ENCODE measurements at places on chromosomes 7 and 10.
A peak's percentile ranks its signal among the peaks of the same experiment; 100 is the strongest.

DNA sequence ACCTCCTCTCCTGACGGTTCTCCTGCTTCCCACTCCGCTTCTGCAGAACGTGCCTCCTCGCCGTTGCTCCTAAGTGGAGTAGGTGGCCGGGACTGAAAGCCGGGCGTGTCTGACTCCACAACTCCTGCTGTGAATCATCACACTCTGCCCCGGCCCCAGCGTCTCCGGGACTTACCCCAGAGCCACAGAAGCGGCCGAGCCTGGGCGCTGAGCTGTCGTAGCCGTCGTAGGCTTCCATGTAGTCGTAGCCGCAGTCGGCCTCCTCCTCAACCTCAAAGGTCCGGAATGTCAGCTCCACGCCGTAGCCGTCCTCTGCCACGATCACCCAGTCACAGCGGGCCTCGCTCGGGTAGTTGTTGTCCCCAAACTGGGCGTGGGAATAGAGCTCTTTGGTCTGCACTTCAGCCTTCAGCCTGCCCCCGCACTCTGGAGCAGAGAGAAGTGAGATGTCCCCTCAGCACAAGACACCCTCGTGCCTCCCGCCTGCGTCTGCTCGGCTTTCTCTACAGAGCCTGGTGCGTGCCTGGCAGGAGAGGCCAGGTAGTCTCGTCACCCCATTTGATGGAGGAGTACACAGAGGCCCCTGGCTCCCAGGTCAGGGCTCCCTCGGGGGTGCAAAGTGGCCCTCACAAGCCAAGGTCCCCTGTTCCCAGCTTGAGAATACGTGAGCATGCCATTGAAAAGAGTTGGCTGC is 11.2 kb upstream of the OPALIN start:
- no peak for DNase-seq

GRCh38 chr10:89207181-89207800 is at the start of gene CH25H:
TSS of gene CH25H (minus strand) at chr10:89207317. CDS start at chr10:89207292, 25 bp downstream.
- peak; percentile 31 for DNase-seq

DNA sequence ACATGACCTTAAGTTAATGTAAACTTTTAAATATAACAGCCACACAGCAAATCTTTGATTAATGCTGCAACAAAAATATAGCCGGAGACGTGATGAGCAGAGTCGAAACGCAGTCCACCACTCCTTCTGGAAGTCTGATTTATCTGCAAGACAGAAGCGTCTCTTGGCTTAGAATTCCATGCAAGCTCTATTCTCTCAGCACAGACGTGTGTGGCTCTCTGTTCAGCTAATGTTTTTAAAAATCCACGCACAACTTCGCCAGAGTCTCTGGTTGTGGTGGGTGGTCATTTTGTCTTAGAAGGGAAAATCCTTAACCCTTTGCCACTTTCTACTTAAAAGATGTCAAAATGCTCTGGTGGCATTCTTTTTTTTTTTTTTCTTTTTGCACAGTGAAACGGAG is 438.0 kb upstream of the MGMT start:
- no peak for DNase-seq

DNA sequence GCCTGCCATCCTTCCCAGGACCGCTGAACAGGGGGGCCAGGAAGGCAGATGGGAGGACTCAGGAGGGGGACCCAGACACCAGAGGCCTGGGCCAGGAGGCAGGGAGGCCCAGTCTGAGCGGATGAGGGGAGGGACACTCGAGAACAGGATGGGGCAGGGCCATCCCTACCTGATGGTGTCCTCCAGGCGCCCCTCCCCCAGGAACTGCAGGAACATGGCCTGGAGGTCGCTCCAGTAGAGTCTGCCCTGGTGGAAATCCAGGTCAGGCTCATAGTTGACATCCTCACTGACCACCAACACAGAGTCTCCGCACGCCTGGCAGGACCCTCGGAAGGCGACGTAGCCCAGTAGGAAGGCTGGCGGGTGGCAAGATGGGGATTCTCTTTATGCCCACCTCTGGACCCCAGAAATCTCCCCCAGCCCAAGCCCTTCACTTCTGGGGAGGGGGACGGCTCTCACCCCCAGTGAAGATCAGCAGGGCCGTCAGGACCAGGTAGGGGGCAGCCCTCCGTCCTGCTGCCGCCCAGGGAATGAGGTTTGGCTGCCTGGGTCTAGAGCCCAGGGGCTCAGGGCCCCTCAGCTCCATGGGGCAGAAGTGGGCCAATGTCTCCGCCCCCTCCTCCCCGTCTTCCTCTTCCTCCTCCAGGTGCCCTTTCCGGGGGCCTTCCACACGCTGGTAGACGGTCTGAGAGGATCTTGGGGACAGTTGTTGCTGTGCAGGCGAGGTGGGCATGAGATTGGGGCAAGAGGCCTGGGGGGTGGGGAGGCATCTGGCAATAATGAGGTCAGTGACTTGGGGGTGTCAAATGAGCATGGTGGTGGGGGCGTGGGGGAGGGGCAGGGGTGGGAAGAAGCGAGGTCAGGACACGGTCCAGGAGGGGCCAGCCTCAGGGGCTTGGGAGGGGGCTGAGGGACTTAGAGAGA is 573 bp downstream of the TFR2 start:
- no peak for DNase-seq

DNA sequence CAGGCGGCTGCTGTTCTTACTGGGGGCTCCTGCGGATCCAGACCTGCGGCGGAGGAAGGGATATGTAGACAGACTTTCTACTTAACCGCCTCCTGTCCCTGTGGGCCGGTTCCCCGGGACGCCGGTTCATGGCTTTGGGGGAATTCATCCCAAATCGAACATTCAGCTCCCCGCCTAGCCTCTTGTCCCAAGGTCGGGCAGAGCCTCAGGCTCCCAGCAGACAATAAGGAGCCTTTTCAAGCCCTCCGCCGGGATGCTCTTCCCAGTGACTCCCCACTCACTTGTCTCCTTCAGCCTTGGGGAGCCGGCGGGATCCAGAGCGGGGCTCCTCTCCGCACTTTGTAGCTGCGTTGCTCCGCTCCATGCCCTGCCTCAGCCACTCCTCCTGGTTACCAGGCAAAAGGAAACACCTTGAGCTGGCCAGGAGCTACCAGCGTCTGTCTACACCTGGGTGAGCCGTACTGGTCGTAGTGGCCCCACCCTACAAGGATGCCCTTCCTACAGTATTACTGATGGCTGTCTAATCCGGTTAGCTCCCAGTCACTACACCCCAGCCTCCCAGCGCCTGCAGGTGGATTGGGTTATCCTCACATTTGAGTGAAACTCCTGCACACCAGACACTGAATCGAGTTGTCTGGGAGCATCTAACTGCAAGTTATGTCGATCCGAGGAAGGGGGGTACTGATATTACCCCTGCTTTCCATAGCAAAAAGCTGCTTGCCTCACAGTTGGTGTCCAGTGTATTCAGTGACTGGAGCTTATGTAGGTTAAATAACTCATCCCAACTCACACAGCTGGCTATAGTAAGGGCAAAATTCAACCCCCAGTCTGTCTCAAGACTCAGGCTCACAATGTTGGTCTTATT is at the start of gene C10orf95:
Gene C10orf95, minus strand, starts transcription at position 439 of the 865 bp plus-strand sequence. CDS start 450 bp downstream, outside the sequence.
- DNase-seq = no peak

- DNase-seq = no peak
Observed at GRCh38 chr7:151884312-151885201, 7.6 kb upstream of the PRKAG2 start.

DNA sequence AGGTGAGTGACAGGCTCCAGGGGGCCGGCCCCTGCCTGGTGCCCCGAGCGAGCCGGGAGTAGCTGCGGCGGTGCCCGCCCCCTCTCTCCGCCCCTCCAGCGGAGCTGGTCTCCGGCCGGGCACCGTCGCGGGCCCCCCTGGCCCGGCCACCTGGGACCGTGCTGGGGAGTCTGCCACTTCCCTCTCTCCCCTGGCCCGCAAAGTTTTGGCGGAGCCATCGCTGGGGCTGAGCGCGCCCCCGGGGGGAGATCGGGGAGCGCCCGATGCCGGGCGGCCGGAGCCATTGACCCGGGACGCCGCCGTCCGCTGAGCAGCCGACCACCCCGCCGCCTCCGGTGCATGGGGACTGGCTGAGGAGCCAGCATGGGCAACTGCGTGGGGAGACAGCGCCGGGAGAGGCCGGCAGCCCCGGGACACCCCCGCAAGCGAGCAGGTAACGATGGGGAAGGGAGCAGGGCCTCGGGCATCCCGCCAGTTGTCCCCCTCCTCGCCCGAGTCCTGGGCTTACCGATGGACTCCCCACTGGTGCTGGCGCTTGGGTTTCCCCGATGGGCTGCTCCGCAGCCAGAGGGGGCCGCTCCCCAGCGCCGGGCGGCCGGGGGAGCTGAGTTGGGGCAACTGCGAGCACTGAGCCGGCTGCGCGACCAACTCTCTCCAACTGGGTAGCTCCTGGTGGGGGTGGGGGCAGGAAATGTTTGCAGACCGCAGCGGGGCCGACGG is at the start of gene UBTD1:
Gene UBTD1, plus strand, starts transcription at position 84 of the 720 bp plus-strand sequence. Its CDS starts 280 bp downstream, at position 364.
- DNase-seq = no peak

DNA sequence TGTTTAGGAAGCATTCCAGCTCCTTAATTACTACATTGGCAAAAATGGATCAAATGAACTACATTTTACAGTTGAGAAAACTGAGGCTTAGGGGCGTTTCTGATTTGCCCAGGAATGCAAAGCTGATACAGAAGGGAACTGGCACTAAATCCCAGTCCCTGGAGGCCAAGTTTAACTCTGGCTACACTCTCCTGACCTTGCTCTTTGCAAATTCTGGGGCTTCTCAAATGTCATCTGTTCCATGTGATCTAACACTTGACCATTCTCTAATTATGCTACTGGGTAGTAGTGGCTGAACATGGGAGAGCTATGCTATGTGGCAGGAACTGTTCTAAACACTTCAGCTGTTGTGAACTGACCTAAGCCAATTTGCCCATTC is 11.3 kb upstream of the HABP2 start:
- no peak for DNase-seq

DNA sequence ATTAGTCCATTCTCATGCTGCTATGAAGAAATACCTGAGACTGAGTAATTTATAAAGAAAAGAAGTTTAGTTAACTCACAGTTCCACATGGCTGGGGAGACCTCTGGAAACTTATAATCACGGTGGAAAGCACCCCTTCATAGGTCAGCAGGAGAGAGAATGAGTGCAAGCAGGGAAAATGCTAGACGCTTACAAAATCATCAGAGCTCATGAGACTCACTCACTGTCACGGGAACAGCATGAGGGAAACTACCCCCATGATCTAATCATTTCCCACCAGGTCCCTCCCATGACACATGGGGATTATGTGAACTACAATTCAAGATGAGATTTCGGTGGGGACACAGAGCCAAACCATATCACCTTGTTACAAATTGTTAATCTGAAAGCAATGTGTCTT is 15.8 kb downstream of the TAS2R39 start:
- no peak for DNase-seq

DNA sequence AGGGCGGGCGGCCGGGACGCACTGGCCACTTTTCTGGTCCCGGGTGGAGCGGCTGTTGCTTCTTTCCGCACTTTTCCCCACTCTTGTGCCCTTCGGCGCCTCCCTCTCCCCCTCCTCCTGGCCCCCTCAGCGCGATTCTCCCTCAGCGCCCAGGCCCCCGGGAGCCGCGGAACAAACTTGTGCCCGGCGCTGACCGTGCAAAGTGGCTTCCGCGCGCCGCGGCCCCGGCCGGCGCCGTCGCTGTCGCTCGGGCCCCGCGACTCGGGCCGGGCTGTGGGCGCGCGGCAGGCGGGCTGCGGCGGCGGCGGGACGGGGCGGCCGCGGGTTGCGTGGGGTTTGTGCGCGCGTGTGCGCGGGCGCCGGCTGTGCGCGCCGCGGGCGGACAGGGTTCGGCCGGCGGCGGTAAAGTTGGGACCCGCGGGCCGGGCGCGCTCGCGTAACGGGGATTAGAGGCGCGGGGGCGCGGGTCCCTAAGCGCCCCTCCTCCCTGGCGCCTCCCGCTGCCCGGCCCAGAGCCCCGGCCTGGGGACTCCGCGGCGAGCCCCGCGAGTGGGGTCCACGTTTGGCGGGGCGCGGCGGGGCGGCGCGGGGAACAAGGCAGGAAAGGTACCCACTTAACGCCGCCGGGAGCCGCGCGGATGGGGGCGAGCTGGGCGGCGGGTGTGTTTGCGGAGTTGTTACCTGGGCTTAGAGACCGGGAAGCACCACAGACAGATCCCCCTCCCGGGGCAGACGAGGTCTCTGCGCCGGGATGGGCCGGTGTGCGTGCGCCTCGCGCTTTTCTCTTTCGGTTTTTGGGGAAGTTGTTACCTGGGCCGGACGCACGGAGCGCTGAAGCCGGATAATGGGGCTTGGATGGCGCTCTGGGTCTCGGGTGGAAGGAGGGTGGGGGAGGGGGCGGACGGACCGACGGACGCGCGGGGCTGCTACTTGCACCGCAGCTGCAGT is 860 bp downstream of the ZEB1 start:
- DNase-seq = no peak

DNA sequence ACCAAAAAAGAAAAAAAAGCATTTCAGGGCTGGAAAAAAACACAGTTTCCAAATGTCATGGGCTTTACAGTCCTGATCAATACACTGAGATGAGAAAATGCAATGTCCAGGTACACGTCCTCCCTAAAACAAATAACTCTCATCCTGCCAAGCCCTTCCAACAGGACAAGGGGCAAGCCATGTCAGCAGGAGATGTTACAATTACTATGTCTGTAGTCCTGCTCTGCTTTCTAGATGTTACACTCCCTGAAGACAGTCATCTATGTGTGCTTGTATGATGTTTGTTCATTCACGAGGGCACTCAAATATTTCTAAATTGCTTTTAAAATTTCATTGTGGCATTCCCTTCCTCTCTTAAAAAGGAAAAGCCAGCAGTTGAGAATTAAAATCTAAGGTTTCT is 103.2 kb downstream of the SORBS1 start:
- no peak for DNase-seq

- DNase-seq = no peak
Observed at GRCh38 chr7:88040694-88041093, 106.6 kb downstream of the ADAM22 start.

GRCh38 chr7:106423111-106423510 is 138.3 kb upstream of the NAMPT start:
- DNase-seq = no peak

GRCh38 chr7:96870934-96871333 is 134.4 kb upstream of the DLX6 start:
- no peak for DNase-seq

DNA sequence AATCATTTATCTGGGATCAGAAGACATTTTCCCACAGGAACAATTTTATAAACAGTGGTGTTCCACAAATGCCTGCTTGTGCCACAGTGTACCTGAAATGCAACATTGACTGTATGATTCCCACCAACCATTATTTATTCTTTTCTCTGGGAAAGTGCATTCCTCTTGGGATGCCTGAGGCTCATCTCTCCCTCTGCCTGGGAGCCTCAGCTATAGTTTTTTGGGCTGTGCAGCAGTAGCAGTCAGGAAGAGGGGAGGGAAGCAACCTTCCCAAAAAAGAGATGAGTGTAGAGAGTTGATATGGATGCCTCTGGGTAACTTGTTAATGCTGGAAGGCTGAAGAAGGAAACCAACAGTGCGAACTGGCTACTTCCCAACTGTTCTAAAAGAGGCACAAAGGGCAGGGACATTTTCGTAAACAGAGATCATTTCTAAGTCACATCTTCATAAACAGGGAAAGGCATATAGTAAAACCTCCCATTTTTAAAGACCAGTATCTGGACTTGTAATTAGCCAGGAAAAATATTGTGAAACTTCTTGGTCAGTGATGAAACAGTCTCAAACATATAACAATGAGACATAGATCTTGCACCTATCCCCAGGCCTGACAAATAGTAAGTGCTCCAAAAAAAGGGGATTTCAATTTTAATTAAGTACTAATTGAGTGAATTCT is 1.4 kb upstream of the CALD1 start:
- DNase-seq = no peak

Data from glomerular endothelial cell (primary cell).